ENCODE measurements at places on chromosomes 12 and 14.

DNA sequence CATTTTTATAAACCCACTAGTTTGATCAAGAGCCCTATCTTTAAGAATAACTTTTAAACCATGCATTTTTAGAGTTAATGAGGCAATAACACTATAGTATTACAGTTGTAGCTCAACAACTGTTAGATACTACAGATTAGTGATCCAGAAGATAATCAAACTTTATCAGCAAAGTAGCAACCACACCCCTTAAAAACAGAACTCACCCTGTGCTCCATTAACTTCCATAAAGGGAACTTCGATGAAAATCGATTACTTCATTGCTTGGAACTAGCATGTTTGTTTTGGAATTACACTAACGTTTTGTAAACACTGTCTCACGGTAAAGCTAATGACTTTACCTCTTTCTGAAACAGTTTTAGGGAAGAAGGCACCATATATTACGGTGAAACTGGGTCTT lies 1.4 kb downstream of the SGPP1 start:
- DNase-seq = peak; percentile 8

DNA sequence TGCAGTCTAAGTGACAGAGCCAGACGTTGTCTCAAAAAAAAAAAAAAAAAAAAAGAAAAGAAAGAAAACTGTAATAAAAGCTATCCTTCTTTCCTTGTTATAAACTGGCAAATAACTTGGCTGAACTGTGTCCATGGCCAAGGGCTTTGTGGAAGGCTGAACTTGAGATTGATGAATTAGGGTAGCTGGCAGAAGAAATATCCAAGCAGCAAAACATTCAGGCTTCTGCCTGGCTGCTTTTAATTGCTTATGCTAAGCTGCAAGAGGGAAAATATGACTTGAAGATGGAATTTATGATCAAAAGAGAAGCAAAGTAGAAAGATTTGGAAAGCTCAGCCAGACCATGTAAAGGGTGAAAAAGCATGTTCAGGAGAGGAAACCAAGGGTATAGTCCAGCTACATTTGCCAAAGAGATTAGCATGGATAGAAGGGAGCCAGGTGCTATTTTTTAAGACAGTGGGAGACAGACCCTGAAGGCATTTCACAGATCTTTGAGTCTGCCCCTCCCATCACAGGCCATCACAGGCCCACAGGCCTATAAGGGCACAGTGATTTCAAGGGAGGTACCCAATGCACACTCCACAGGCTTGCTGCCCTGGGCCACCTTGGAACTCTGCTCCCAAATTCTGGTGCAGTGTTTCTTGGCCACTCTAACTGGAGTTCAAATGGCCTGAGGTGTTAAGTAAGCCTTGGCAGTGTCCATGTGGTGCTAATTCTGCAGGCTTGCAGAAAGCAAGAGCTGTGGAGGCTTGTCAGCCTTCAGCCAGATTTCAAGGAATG lies 226.0 kb downstream of the AEBP2 start:
- DNase-seq = no peak

- DNase-seq = no peak
Observed at GRCh38 chr14:101767618-101768362, 6.3 kb downstream of the PPP2R5C start.

DNA sequence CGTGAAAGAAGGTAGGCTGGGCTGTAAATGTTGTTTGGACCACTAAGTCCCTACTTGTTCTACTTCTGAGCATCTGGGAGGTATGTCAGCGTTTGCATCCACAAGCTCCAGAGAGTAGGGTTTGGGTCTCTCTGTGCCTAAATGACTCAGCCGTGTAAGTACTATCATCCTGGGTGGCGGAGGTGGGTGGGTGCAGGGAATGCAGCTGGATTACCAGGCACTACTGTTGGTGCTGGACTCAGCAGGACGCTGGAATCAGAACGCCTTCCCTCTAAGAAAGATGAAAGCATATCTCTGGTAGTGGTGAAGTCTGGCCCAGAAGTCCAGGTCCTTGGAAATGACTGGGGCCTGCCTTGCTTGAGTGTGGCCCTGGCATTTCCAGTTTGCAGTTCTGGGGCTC lies 289.7 kb downstream of the PCNX1 start:
- DNase-seq = no peak

Measured in astrocyte of the spinal cord (primary cell).